ENCODE measurements at places on chromosomes 1 and 21.

DNA sequence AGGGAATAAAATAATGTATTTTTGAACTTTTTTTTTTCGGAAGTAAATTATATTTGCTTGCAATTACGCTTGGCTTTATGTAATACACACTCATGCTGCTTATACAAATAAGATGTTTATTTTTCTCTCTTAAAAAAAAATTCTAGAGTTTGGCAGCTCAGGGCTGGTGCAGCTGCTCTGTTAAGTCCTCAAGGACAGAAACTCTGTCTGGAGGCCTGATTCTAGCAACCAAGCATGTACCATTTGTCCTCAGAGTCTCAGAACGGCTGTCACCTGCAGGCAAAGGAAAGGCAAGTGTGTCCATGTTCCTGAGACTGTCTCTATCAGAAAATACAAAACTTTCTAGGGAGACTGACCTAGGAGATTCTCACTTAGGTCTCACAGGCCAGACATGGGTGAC lies 23.2 kb upstream of the CLDN17 start:
- peak; percentile 80 for DNase-seq

DNA sequence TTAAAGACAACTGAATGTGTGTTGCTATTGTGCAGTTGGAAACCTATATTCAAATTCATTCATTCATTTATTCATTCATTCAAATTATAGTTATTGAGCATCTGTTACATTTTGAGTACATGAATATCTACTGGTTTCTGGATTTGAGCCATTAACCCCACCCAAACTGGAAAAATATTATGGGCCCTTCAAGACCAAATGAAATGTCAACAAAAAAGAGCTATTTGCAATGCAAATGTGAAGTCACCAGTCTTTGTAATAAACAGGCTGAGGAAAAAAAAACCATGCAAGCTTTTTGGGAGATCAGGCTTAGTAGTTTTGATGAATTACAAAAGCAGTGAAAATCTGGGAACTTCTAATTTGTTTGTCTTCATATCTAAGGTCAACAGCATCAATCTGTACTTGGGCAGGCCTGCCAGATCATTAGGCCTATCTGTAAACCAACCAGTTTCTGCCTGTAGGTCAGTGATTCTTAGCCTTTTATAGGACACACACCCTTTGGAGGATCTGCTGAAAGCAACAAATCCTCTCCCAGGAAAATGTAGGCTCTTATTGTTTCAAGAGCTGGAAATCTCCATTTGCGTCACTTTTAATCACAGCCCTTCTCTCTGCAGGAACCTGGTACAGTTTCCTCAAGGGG lies 134.7 kb downstream of the FAM78B start:
- DNase-seq: peak; percentile 29

DNA sequence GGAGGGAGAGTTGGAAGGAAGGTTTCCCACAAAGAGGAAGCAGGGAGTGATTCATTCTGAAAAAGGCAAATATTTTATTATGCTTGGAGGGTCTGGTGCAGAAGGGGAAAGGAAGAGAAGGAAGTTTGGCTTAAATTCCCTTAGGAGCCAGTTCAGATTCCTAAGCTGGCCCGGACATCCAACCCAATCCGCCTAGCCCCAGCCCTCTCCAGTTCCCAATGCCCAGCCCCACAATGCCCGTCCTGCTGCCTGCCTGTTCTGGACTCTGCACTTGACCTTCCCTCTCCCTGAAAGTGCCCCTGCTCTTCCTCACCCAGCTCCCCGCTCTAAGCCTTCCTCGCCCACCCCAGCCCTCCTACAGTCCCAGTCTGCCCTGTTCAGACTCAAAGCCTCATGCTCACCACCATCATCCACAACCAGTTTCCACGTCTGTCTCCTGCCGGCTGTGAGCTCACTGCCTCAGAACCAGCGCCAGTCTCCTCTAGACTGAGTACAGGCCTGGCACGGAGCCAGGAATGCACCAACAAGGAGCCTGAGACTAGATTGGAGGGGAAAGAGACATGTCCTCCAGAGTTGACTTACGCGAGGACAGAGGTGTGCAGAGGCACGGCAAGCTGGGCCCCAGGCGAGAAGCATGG lies 18.9 kb downstream of the CAPN2 start:
- DNase-seq: peak; percentile 29

DNA sequence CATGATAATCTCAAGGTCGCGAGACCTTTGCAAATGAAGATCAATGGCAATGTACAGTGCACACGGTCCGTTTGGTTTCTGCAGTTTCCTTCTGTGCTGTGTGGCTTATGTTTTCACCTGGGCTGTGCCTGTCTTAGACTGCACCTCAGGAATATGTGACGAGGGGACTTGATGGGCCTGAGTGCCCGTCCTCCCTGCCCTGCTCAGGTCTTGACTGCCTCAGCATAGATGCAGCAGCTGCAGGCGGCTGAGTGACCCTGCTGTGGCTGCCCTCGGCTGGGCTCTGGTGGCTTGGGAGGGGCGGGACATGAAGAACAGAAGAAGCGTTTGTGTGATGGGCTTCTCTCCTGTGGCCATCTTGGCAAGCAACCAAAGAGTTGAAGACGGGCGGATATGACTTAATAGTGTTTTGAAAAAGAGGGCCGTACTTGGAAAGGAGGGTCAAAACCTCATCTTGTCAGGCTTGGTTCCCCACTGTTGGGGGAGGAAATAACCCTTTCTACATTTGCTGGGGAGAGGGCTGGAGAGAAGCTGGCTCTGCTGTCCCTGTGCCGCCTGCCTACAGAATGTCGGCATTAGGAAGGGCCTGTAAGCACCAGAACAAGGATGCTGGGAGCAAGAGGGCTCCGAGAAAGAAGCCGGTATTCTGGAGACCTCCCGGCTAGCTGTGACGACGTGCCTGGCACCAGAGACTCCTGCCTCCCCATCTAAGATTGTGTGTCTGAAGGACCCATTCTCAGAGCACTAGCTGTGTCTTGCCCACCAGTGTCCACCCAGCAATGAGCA lies 7.1 kb downstream of the MYBPHL start:
- DNase-seq: no peak

- no peak for DNase-seq
Measured at GRCh38 chr21:41920476-41920875, 33.3 kb downstream of the C2CD2 start.

GRCh38 chr21:39525129-39525528 lies 73.4 kb downstream of the SH3BGR start:
- no peak for DNase-seq

- DNase-seq: no peak
Measured at GRCh38 chr1:223273511-223273910, 90.5 kb downstream of the SUSD4 start.

- DNase-seq: peak; percentile 29
Measured at GRCh38 chr1:244796719-244797406, 38.6 kb upstream of the COX20 start.

DNA sequence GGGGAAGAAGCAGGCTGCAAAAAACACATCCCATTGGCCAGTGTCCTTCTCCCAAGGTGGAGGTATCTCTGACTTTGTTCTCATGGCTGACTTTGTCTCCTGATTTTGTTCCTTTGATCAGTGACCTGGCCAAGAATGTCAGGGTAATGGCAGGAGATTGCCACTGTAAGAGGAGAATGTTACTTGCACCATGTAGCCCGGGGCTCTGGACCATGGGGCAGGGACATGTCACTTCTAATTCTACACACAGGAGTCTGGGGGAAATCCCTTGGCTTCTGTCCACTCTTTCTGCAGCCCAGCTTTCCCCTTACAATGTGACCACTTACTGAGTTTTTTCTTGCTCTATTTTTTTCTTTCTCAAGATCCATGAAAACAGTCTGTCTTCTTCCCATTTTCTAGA lies 87.7 kb upstream of the LRRN2 start:
- DNase-seq: no peak

DNA sequence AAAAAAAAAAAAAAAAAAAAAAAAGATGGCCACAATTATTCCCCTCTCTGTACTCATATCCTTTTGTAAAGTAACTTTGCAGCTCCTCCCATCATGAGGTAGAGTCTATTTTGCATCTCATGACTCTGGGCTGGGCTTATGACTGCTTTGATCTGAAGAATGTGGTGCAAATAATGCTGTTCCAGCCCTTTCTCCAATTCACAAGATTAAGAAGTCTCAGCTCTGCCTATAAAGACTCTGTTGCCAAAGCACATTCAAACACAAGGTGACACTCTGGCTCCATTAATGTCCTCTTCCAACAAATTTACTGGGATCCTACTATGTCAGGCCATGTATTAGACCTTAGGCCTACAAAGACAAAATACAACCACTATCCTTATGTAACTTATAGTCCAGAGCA lies 64.8 kb upstream of the PTCH2 start:
- no peak for DNase-seq

- no peak for DNase-seq
Measured at GRCh38 chr1:21621051-21621450, 48.1 kb downstream of the RAP1GAP start.

DNA sequence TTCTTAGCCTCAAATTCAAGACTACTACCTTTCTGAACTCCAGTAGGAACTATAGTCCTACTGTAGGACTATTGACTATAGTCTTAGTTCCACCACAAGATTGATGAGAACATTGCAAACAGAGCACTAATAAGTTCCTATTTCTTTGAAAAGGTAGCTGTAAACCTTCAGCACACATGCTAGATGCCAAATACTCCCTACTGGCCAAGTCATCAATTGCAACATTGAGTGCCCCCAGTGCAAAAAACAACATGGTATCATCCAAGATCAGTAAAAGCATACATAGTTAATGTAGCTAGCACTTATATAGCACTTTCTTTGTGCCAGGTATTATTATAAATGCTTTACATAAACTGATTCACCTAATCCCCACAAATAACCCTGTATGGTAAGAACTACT lies 99.8 kb downstream of the MRPL39 start:
- no peak for DNase-seq

- DNase-seq: peak; percentile 92
Measured at GRCh38 chr1:153775458-153776327, 486 bp downstream of the SLC27A3 start.

- no peak for DNase-seq
Measured at GRCh38 chr1:152873495-152873894, 4.6 kb upstream of the SMCP start.

GRCh38 chr1:14630986-14631385 lies 32.5 kb downstream of the KAZN start:
- DNase-seq: no peak

Measured in NCI-H1417 (cell line).